A549 treated with CpdA at 1 μM for 4 hours (cell line): ENCODE measurements at places on chromosomes 12 and 14. TPM values are rescaled to one million over a fixed set of nuclear protein-coding genes. Genes with fewer than 3 reads are reported as not detected.

Gene ANKS1B
- 0.24 to 0.63 TPM (median 0.47 TPM) in 5 replicates for total RNA-seq

Gene PLEK2
- total RNA-seq, result 26.5 to 31.9 TPM (median 27.8 TPM) in 5 replicates

Gene NEUROD4
- not detected in 5 replicates for total RNA-seq

Gene PLEKHD1
- total RNA-seq, result 0.02 to 0.03 TPM in 2 of 5 replicates, not detected in the others

Gene SERPINA1
- total RNA-seq, result 0.26 to 1.7 TPM (median 0.59 TPM) in 5 replicates

Gene PTPN21
- 8.1 to 8.9 TPM (median 8.5 TPM) in 5 replicates for total RNA-seq

Gene CELA1
- not detected in 5 replicates for total RNA-seq

Gene CLEC9A
- total RNA-seq, result not detected in 5 replicates

Gene SMAGP
- total RNA-seq, result 17.5 to 25.7 TPM (median 21.5 TPM) in 5 replicates

Gene DNAL1
- total RNA-seq, result 9.3 to 10.5 TPM (median 9.9 TPM) in 5 replicates

Gene MYH6
- total RNA-seq, result not detected in 5 replicates

Gene KRT77
- not detected in 5 replicates for total RNA-seq

Gene NR1H4
- total RNA-seq, result 0.05 to 0.23 TPM (median 0.09 TPM) in 3 of 5 replicates, not detected in the others

Gene NELL2
- total RNA-seq, result 0.16 to 0.30 TPM in 2 of 5 replicates, not detected in the others

Gene SYNDIG1L
- total RNA-seq, result not detected in 5 replicates

Gene RAD9B
- total RNA-seq, result 0.20 to 0.53 TPM (median 0.27 TPM) in 4 of 5 replicates, not detected in the other

Gene TEDC1
- total RNA-seq, result 32.7 to 51.3 TPM (median 43.3 TPM) in 5 replicates

Gene CHGA
- total RNA-seq, result 0.77 to 2.1 TPM (median 1.5 TPM) in 5 replicates

Gene KLRC4
- total RNA-seq, result not detected in 5 replicates

Gene RERGL
- total RNA-seq, result not detected in 5 replicates

Gene LGR5
- 0.08 TPM in 1 of 5 replicates, not detected in the others for total RNA-seq

Gene MGAT4C
- total RNA-seq, result 0.03 to 0.09 TPM (median 0.05 TPM) in 3 of 5 replicates, not detected in the others

Gene AMN
- total RNA-seq, result 0.16 to 0.45 TPM (median 0.39 TPM) in 5 replicates

Gene KCNJ8
- total RNA-seq, result 0.22 to 0.70 TPM (median 0.41 TPM) in 5 replicates

Gene MORN3
- total RNA-seq, result 0.07 to 0.39 TPM (median 0.17 TPM) in 4 of 5 replicates, not detected in the other

Gene LHX5
- total RNA-seq, result 0.02 TPM in 1 of 5 replicates, not detected in the others

Gene COX8C
- not detected in 5 replicates for total RNA-seq

Gene DIO2
- total RNA-seq, result 9.2 to 14.0 TPM (median 10.1 TPM) in 5 replicates

Gene TRAF3
- 19.8 to 28.9 TPM (median 27.4 TPM) in 5 replicates for total RNA-seq

Gene IGF1
- total RNA-seq, result not detected in 5 replicates

Gene SLC39A5
- total RNA-seq, result 0.13 TPM in 1 of 5 replicates, not detected in the others

Gene TMPRSS12
- not detected in 5 replicates for total RNA-seq

Gene RPGRIP1
- 0.21 to 0.51 TPM (median 0.34 TPM) in 5 replicates for total RNA-seq

Gene PTGER2
- total RNA-seq, result 1.3 to 1.6 TPM (median 1.5 TPM) in 5 replicates

Gene CNTN1
- 39.8 to 70.0 TPM (median 60.5 TPM) in 5 replicates for total RNA-seq

Gene OR6C2
- total RNA-seq, result not detected in 5 replicates

Gene KRT74
- total RNA-seq, result not detected in 5 replicates

Gene CYP46A1
- 0.06 to 0.14 TPM (median 0.11 TPM) in 4 of 5 replicates, not detected in the other for total RNA-seq

Gene PTPRR
- total RNA-seq, result 0.17 to 0.58 TPM (median 0.33 TPM) in 5 replicates

Gene ERBB3
- 1.4 to 2.8 TPM (median 1.6 TPM) in 5 replicates for total RNA-seq

Gene FOXG1
- total RNA-seq, result 0.09 to 0.17 TPM (median 0.10 TPM) in 5 replicates
